ENCODE measurements at places on chromosomes 7 and 10.

- no peak for DNase-seq
Measured at GRCh38 chr7:103905997-103906396, 83.5 kb downstream of the RELN start.

DNA sequence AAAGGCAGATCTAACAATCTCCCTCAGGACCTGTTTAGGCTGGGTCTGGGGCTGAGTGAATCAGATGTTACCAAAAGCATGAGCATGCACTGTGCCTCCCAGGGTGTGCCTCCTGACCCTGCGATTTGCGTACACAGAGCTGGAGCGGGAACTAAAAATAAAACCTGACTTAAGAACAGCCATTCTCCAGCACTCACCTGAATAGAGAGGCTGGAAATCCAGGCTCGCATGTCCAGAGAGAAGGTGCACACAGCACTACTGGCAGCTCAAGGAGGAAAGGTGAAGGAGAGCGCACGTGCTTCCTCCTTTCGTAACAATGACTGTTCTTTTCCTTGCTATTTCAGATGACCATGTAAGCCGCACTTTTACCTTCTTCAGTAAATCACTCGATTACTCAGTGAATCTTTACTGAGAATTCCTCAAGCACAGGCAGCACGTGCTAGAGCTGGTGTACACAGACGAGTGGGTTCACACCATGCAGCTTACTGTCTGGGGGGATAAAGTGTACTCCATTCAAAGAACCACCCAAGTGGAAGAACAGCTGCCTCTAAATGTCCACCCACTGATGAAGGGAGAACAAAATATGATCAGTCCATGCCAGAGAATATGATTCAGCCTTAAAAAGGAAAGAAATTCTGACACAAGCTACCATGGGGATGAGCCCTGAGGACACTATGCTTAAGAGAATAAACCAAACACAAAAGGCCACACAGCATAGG, 45.6 kb downstream of the SFMBT2 start:
- no peak for DNase-seq

DNA sequence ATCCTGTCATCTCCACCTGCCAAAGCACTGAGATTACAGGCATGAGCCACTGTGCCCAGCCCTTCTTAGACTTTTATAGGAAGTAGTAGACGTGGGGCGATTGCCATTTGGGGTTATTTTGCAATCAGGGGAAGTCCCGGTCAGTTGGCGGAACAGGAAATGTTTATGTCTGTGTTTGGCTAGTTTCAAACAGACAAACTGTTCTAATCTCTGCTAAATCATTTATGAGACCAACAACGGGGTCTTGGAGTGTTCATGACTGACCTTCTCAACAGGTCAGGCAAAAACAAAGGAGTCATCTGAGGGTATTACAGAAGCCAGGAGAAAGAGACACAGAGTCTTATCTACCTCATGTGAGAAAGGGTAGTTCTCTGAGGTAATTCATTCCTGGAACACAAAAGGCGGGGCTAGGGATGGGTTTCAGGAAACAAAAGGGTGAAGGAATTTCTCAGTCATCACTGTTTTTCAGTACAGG, 6.6 kb upstream of the TPK1 start:
- no peak for DNase-seq

- DNase-seq: no peak
Measured at GRCh38 chr10:120505866-120506265, 48.8 kb downstream of the PLPP4 start.

DNA sequence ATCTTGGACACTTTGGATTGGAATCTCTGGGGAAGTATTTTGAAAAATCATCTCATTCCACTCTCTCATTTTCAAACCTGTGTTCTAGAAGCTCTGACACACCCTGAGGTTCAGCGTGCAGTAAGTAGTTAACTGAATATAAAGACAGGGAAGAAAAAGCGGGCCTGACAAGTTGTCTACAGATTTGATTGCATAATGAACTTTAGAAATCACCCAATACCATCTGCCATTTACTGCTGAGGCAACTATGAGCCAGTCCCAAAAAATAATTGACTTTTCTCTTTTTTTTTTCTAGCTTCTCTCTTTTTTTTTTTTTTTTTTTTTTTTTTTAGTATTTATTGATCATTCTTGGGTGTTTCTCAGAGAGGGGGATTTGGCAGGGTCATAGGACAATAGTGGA, 29.5 kb downstream of the CDC123 start:
- no peak for DNase-seq

GRCh38 chr7:139588632-139589031, 65.1 kb downstream of the CLEC2L start:
- DNase-seq: no peak

DNA sequence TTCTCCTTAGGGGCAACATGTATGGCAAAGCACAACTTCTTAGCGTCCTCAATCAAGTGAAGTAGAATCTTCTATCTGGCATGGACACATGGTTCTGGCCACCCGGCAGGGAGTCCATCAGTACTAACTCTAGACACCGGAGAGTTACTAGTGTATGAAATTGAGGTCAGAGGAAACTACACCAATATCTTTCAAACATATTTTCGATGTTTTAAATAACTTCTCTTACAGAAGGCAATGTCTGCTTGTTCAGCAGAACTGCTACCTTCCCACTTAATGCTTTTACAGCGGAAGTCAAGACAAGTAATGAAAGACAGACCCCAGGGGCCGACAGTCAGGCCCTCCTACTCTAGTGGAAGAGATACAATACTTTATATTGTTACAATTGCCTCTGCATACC, 89.9 kb downstream of the RNF216 start:
- DNase-seq: no peak

GRCh38 chr7:28015169-28015568, 165.4 kb downstream of the JAZF1 start:
- DNase-seq: no peak

GRCh38 chr10:43252166-43252782, 14.6 kb downstream of the RASGEF1A start:
- no peak for DNase-seq

- DNase-seq: no peak
Measured at GRCh38 chr10:48493083-48493871, 111.6 kb downstream of the ARHGAP22 start.

DNA sequence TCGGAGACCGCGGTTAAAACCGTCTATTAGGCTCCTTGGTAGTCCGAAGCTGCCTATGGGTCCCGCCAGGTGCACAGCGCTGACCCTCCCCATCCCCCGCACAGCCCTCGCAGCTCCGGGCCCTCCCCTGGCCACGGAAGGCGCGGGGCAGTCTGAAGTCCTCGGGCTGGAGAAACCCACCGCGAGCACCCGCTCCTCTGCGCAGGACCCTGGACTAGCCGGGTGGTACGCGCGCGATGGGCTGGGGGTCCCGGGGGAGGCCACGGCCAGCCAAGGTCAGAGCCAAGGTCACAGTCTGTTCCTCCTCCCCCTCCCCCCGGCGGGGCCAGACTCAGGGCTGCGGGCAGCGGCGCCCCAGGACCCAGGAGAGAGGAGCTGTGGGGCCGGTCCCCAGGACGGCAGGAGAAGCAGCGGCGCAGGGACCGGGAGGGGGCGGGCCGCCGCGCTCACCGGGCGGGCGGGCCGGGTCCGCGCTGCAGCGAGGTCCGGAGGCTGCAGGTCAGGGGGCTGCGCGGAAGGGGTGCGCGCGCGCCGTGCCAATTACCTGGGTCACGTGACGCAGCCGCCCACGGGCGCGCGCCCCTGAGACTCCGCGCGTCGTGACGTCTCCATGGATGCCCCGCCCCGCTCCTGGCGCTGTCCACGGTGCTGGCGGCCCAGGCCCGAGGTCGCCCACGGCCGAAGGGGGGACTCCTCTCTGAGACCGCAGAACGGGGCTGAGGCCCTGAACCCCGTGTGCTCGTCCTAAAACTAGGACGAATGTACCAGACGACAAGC, at the start of gene OGDHL:
OGDHL (minus strand) TSS at position 535 of the 777 bp plus-strand sequence. CDS start 3,731 bp downstream, outside the sequence.
- DNase-seq: no peak

DNA sequence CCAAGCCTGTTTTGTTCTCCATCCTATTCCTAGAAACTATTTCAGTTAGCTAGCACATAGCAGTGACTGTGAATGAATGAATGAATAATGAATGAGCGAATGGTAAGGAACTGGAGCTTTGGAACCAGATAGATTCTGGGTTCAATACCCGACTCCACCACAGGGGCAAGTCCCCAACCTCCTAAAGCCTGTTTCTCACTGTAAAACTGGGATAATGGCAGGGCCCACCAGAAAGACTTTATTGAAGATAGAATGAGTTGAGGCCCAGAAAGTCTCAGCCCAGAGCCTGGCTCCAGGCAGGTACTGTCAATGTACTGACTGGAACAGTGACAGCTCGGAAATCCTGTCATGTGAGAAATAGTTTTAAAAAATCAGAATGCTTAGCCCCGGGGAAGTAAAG, 1.1 kb upstream of the CDH23 start:
- DNase-seq: no peak

- DNase-seq: no peak
Measured at GRCh38 chr7:107274506-107274905, 105.7 kb downstream of the HBP1 start.

Data from NCI-H187 treated with DMSO at 0.1 percent for 48 hours (cell line).